Right lobe of liver (tissue), 6 donors: ENCODE measurements at places on chromosomes 16 and 17. TPM values are rescaled to one million over a fixed set of nuclear protein-coding genes. Genes with fewer than 3 reads are reported as not detected.

KRT33B gene
- not detected for total RNA-seq

CRYBA1 gene
- not detected for total RNA-seq

OTOP3 gene
- not detected for total RNA-seq

SLFN12 gene
- total RNA-seq: 3.3 TPM

ABCC3 gene
- 146 TPM for total RNA-seq

RAB34 gene
- 4.0 TPM for total RNA-seq

TBC1D3 gene
- not detected for total RNA-seq

OTOA gene
- 0.20 TPM for total RNA-seq

SKAP1 gene
- total RNA-seq: 24.6 TPM

CDYL2 gene
- 6.5 TPM for total RNA-seq

NUP93 gene
- total RNA-seq: 14.6 TPM

ACSM2A gene
- 127 TPM for total RNA-seq

CCL7 gene
- not detected for total RNA-seq

DNA sequence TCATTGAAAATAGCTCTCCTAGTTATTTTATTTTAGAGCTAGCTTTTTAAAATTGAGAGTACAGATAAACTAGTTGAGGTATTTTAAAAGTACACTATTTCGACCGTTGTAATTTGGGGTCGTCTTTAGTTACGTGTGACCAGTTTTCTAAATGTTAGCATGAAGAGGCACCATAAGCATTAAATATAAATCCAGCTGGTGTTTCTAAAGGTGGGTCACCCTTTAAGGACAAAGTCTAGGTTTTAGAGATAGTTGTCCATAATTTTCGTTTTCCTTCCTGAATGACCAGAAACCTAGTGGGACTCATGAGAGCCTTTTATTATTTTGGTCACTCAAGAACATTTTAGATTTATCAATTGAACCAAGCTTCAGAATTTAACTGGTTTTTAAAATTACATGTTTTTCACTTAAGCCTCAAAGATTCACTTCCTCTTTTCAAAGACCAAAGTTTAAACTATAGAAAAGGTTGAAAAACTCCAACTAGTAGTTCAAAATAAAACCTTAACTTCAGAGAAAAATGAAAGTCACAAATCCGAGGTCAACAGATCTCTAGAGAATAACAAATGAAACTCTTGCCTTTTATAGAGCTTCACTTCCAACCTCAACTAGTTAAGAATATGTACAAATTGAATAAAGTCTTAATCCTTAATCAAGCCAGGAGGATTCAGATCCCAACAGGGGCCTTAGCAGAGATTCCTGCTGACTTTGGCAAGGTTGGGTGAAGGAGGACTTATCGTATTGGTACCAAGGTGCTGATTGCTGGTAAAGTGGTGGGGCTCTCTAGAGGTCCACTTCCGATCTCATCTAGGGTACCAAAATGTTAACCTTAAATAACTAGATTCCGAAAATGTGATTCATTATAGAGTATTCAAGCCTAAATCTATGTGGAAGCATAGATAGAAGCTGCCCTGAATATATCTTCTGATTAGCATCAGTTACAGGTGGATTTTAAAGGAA is 32.5 kb downstream of the PHKB start:
- no peak for DNase-seq

DNA sequence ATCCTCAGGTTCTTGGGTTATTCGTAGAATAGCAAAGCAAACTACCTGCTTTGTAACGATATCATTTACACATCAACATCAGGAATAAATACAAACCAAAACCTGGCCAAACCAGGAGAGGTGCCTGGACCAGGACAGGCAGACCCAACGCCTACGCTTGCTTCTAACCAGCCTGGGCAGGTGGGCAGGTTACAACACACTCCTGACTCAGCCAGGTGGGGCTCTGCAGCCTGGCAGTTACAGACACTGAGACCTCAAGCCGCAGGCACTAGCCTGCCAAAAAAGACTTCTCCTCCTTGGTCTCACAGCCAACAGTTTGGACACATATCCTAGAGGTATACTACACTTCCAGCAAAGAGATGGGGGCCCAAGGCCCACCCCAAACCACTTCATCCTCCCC is 14.0 kb downstream of the ANKRD11 start:
- peak; percentile 65 for DNase-seq

DNA sequence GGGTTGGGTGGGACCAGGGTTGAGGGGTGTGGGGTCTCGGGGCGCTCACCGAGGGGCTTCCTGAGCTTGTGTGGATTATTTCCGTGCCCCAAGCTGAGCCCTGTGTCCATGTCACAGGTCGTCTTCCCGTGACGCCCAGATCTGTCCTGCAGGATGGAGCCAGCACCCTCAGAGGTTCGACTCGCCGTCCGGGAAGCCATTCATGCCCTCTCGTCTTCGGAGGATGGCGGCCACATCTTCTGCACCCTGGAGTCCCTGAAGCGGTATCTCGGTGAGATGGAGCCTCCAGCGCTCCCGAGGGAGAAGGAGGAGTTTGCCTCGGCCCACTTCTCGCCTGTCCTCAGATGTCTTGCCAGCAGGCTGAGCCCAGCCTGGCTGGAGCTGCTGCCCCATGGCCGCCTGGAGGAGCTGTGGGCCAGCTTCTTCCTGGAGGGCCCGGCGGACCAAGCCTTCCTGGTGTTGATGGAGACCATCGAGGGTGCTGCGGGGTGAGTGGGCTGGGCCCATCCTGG is 1.0 kb downstream of the TELO2 start:
- DNase-seq: no peak

GRCh38 chr17:3535253-3535995 is 22.2 kb downstream of the TRPV3 start:
- DNase-seq: no peak

GRCh38 chr17:29958947-29959657 is 17.7 kb downstream of the EFCAB5 start:
- no peak for DNase-seq

DNA sequence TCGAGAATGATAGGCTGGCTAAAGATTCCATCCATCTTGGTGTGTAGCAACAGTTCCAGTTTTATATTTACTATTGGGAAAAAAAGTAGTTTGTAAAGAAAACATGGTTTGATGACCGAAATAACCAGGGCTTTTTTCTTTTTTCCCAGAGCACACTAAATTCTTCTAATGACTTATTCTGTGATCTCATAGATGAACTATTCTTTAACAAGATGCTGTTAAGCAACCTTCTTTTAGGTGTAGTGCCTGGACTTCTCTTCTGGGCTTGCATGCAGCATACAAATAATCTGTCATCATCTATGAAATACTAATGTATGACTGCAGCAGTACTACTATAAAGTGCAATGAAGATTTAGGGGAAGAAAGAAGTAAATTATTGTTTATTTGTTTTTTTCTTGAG is 11.0 kb upstream of the CAPNS2 start:
- DNase-seq: no peak

DNA sequence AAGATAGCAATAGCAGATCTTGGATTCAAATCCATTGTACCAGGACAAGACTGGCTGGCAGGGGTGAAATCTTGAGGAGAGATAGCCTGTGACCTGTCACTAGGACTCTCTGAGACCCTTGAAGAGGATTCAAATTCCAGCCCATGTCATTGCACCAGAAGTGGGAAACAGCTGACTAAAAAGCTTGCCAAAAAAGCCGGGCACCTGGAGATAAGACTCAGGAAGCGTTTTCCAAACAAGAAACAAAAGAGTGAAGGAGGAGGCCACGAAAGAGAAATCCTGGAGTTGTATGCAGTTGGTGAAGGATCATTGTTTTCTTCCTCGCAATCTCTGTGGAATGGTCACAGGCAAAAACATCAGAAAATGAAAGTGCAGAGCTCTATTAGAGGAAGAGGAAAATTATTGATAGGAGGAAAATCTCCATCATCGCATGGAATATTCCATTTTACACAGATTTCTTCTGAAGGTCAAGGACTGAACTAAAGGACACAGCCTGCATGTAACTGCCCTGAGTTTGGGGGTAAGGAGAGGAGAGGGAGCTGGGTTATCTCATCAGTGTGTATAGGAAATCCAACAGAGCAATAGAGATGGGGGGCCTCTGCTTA is 9.0 kb upstream of the WSB1 start:
- no peak for DNase-seq

GRCh38 chr17:37180376-37180775 is 195.4 kb upstream of the C17orf78 start:
- no peak for DNase-seq

DNA sequence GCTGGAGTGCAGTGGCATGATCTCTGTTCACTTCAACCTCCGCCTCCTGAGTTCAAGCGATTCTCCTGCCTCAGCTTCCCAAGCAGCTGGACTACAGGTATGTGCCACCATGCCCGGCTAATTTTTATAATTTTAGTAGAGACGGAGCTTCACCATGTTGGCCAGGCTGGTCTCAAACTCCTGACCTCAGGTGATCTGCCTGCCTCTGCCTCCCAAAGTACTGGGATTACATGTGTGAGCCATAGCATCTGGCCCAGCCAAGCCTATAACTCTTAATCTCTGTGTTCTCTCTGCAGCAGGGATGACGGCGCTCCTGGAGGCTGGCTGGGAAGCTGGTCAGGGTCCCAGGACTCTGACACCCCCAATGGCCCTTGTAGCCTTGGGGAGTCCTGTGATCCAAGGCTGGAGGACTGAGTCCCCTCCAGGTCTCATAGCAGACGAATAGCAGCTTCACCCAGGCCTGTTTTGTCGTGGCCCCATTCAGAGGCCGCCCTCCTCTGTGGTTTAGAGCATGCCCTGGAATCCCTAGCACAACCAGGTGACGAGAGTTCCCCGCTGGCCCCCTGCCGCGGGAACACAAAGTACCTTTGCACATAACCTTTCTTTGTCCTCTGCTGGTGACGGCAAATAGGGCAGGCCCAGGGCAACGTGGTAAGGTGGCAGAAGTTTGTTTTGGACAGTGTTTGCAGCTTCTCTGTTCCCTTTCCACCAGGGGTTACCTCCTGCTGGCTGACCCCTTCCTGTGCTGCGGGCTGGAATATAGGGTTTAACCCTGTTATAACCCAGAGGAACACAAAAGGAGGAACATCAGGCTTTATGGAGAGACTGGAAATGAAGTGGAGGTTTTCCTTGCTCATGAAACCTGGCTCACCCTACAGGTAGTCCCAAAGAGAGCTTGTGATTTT is 43.0 kb upstream of the TOB1 start:
- peak; percentile 95 for DNase-seq

DNA sequence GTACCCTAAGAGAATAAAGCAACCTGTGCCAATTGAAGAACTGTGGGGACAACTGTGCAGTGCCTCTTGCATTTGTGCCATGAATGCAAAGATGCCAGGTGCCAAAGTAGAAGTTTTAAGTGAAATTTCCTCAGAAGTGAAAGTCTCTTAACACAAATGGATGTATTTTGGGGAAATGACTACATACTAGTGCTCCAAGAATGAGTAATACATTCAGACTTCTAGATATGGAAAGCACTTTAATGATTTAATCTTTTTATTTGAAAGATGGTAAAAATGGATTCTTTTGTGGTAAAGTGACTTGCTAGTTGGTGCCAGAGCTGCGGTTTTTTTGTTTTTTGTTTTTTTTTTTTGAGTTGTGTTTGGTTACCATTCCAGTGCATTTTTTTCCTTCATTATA is 15.0 kb downstream of the UTP18 start:
- DNase-seq: no peak

DNA sequence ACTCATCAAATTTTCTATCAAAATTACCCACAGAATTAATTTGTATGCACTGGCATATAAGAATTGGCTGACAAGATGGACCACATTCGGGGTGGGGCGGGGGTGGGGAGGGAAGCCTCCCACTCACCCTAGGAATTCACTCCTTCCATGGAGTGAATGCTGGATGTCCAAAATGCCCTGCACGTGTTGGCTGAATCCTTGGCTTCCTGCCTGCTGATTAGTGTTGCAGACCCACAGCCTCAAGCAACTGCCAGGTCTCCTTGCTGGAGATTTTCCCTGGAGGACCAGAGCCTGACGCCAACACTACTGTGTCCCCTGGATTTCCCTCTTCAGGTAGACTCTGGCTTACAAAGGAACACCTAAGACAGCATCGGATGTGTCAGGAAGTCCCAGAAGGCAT is 575.7 kb upstream of the CDH11 start:
- DNase-seq: no peak

- no peak for DNase-seq
Measured at GRCh38 chr17:51355441-51356410, 95.4 kb downstream of the UTP18 start.

DNA sequence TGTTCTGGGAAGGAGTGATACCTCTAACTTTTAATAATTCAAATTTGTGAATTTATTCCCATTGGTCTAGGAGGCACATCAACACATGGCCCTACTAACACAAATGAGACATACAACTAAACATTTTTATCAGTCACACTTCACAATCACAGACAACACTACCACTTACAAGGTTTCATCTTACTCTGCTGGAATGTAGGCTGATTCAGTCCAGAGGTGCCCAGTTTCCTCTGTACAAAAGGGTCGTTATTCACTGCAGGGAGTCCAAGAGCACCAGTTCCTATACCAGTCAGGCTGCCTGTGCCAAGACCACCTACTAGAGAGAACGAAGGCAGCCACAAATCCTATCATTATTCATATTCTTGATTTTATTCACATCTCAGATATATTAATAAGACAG is 41.4 kb downstream of the SETD6 start:
- DNase-seq: no peak

- no peak for DNase-seq
Measured at GRCh38 chr16:57479205-57479975, 6.9 kb downstream of the DOK4 start.

DNA sequence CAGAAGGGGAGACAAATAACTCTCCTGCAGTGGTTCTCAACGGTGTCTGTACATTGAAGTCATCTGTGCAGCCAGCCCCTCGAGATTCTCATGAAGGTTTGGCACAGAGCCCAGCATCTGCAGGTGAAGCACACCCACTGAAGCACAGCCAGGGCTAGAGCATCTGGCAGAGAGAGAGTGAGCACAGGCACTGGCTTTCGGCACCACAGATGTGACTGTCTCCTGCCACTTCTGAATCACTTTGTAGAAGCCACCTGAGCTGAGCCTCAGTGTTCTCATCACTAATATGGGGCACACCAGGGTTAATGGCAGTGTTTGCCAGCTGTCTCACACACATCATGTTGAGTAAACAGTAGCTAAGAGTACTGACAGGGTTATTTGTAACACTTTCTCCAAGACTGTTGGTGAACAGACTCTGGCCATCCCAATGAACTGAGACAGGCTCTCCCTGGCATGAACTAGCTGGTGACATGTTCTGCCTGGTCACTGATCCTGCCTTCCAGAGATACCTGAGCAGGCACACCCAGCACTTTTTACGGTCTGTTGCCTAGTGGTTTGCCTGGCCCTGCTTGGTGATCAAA is 10.9 kb downstream of the HSPB9 start:
- DNase-seq: no peak

DNA sequence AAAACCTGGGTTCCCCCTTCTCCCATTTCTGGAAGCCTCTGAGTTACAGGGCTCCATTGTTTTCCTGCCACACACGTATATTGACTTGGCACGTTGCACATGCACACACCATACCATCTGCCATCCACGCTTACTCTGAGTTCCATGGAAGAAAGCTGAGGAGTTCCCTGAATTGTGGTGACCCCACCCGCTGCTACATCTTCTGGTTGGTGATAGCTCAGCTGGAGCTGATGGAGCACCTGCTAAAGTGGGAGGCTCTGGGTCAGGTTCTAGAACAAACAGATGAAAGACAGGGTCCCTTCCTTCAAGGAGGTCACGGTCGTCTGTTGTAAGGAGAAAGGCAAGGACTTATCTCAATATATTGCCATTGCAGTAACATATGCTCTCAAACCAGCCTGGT is 41.1 kb downstream of the TMEM11 start:
- no peak for DNase-seq

GRCh38 chr17:47611372-47612350 is 38.1 kb upstream of the KPNB1 start:
- no peak for DNase-seq
